Lower leg skin (tissue), 4 donors: ENCODE measurements at places on chromosomes 12 and 14. TPM values are rescaled to one million over a fixed set of nuclear protein-coding genes. Genes with fewer than 3 reads are reported as not detected.
A peak's percentile ranks its signal among the peaks of the same experiment; 100 is the strongest.

DNA sequence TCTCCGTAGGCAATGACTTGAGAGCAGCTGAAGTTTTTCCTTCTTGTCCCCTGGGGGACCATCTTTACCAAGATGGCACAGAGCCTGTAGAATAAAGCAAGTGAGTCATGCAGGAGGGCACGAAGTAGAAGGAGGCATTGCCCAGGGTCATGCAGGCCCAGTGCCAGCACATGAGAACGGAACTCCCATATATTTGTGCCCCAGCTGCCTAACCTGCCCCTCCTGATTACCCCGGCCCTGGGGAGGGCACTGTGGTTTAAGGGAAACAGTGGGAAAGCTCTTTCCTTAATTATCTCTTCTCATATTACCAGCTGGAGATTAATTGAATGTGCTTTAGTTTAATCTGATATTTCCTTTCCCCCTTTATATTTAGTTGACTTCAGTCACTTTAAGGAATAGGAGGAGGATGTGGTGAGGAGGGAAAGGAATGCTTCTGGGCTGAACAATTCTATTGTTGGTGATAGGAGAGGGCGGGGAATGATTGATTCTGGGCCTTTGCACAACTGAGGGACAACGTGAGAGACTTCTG lies 51.9 kb downstream of the RASSF8 start:
- DNase-seq, result no peak

GRCh38 chr14:85421186-85421877 lies 108.6 kb upstream of the FLRT2 start:
- no peak for DNase-seq

- no peak for DNase-seq
Observed at GRCh38 chr12:115404761-115405470, 720.9 kb upstream of the TBX3 start.

GRCh38 chr14:58824796-58825195 lies 187.0 kb downstream of the DACT1 start:
- DNase-seq, result no peak

GRCh38 chr12:46451276-46452021 lies 78.9 kb upstream of the SLC38A2 start:
- no peak for DNase-seq

DNA sequence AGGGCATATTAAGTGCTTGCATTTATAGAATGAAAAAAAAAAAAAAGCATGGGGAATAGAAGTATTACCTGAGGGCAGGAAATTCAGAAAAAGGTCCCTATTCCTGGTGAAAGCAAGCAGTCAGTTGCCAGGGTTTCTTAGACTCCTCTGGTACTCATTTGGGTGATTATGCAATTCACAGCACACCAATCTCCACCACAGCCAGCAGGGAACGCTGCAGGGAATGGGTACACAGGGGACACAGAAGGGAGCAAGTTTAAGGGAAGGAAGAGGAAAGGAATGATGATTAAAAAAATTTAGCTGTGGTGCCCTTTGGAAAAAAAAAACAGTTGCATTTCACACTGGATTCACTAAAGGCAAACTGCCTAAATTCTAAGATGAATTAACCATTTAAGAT lies 14.2 kb downstream of the BLTP3B start:
- DNase-seq, result no peak

- peak; percentile 87 for DNase-seq
Observed at GRCh38 chr14:60723907-60724618, at the start of gene SIX4. Gene SIX4, minus strand, starts transcription at chr14:60724351. Its CDS starts 277 bp downstream, at chr14:60724074.

DNA sequence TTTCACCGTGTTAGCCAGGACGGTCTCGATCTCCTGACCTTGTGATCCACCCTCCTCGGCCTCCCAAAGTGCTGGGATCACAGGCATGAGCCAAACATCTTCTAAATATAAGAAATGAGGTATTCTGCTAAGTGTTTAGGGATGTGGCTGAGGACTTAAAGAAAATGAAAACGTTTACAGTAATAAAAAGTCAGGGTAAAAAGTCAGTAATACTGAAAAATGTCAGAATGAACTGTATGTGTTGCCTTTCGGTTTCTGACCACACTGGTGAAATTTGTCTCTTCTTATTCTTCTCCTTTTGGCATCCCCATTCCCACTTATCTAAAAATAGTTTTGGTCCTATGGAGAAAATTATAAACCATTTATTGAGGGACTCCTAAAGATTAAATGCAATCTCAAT lies 20.5 kb downstream of the TMEM116 start:
- no peak for DNase-seq

DNA sequence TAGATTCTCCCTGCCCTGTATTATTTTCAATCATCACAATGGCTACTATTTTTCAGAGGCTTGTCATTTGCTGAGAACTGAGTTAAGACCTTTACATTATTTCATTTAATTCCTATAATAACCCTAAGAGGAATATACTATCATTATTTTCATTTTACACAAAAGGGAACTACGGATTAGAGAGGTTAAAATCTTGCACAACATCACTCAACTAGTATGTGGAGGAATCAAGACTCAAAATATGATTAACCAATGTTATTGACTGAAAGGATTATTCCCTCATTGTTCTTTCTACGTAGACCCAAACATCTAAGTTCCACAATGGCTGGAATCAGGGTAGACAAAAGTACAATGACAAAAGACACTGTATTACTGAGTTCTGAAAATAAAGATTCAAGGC lies 45.0 kb downstream of the GPR65 start:
- no peak for DNase-seq

GRCh38 chr14:36479344-36479743 lies 40.7 kb downstream of the NKX2-1 start:
- DNase-seq, result no peak

DNA sequence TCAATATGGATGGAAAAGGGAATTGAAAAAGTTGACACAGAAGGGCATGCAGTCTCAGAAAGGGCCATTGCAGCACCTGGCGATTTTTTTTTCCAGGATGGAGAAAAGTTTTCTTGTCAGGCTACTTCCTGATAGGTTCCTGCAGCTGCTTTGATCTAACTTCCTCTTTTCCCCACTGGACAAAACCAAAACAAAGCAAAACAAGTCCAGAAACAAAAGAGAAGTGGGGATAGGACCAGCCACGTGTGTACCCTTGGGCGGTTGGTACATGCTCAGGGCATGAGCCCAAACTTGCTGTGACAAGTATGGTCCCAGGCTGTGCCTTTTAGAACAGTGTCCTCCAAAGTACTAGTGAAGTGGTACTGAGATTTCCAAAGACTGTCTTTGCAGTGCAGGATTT lies 89.8 kb downstream of the CHST11 start:
- DNase-seq, result no peak

GRCh38 chr12:24534622-24535021 lies 414.3 kb downstream of the BCAT1 start:
- DNase-seq, result no peak

DNA sequence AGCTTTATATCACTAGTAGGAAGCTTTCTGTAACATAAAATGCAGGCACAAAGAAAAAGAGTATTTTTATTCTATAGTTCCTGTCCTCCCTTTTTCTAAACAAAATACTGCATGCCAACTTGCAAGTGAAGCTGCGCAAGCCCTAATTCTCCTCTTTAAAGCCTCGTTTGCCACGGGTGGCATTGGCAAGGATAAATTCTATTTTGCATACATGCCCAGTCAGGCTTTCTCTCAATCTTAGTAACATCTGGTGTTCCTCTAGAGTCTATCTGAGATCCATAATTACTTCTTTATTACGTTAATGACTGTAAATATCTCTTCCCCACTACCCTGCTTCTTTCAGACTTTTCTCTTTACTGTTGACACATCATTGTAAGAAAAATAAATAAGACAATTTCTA lies 97.1 kb upstream of the DAAM1 start:
- no peak for DNase-seq

- no peak for DNase-seq
Observed at GRCh38 chr12:111580737-111581136, 18.4 kb downstream of the ATXN2 start.

DNA sequence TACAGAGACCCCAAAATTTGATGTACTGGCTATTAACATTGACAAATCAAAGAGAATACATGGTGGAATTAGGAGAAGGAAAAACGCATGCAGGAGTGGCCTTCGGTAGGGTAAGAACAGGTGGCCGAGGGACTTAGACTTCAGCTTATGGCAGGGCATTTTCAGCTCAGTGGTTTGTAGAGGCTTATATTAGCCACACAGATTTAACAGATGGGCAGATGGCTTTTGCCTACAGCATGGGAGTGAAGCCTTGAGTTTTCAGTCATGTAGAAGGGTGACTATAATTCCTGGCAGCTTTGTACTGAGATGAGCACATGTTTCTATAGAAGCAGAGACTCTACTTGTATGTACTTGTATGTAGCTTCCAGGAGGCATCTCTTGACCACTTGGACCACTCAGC lies 40.9 kb upstream of the PLEKHA5 start:
- no peak for DNase-seq

DNA sequence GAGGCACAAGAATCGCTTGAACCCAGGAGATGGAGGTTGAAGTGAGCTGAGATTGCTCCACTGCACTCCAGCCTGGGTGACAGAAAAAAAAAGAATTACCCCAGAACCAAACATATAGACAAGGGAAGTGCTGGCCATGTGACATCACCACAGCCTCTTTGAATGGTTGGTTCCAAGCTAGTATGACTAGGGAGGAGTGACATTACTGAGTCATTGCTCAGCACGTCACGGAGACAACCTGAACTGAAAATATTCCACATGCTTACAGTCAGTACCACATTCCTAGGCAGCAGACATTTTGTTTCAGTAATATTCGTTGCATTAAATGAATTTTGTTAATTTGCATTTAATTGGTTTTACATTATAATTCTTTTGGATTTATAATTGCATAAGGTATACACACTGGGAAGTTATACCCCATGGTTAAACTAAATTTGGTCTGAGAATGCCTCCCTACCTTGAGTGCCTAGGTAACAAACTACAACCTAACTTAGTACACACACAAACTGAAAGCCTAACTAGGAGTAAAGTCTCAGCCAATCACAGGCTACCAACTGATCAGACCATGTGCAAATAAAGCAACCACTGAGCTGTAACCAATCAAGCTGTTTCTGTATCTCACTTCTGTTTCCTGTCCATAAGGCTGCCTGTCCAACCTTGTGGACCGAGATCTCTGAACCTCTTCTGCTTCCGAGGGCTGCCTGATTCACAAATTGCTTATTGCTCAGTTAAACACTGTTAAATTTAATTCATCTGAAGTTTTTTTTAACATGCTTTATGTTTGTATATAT lies 164.4 kb downstream of the CAND1 start:
- no peak for DNase-seq

Gene RPS6KL1
- total RNA-seq, result 0.65 TPM

Gene CLEC1A
- total RNA-seq, result 5.5 TPM

Gene ACSM4
- total RNA-seq, result 0.10 TPM

Gene TMEM63C
- total RNA-seq, result 20.1 TPM

Gene IAPP
- total RNA-seq, result not detected
